ENCODE measurements at places on chromosomes 7 and 10.

GRCh38 chr10:47249881-47250280 is 50.1 kb upstream of the GDF10 start:
- no peak for DNase-seq

- no peak for DNase-seq
Measured at GRCh38 chr10:89308266-89308665, 6.4 kb downstream of the IFIT2 start.

DNA sequence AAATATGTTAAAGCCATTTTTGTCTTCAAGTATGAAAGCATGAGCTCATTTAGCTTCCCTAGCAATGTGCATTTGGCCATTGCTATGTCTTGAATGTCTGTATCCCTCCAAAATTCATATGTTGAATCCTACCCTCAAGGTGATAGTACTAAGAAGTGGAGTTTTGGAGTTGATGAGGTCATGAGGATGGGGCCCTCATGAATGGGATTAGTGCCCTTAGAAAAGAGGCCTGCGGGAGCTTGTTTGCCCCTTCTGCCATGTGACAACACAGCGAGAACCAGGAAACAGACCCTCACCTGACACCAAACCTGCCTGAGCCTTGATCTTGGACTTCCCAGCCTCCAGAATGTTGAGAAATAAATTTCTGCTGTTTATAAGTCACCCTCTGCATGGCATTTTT is 61.3 kb upstream of the UCN3 start:
- no peak for DNase-seq

DNA sequence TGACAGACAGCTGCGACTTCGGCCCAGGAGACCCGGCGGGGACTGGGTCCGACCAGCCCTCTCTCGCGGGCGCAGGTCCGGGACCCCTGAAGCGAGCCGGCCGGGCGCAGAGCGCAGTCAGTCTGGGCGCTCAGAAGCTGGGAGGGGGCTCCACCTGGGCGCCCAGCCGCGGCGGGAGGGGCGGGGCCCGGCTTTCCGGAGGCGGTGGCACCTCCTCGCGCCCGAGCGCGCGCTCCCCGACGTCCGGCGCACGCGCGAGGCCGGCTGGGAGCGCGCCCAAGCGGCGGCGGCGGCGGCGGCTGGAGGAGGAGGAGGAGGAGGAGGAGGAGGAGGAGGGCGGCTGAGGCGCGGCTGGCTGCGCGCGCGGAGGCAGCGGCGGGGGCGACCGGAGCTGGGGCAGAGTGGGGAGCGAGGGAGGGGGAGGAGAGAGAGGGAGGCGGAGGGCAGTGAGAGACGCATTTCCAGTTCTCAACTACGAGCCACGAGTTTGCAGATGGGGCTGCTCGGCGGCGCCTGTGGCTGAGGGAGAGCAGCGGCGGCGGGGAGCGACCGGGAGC is at the start of gene PALS2:
TSS of gene PALS2 (plus strand) at position 456 of the 557 bp plus-strand sequence. CDS start 50,216 bp downstream, outside the sequence.
- DNase-seq = peak; percentile 50

- no peak for DNase-seq
Measured at GRCh38 chr10:11605807-11606408, 5.5 kb downstream of the USP6NL start.

DNA sequence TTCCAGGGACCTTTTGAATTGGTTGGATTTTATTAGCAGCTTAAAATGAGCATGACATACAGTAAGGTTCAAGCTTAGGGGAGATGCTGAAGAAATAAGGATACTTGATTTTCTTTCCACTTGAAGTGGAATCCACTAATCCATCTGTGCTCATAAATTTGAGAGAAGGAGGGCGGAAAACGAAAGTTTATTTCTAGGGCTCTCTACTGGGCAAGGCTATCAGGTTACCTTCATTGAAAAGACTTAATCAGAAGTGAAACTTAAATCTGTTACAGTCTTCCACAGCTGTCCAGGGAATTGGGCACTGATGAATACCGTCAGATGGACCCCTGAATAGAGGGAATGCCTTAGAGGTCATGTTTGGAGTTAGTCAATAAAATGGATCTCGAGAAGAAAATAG is 21.8 kb downstream of the AUTS2 start:
- no peak for DNase-seq

DNA sequence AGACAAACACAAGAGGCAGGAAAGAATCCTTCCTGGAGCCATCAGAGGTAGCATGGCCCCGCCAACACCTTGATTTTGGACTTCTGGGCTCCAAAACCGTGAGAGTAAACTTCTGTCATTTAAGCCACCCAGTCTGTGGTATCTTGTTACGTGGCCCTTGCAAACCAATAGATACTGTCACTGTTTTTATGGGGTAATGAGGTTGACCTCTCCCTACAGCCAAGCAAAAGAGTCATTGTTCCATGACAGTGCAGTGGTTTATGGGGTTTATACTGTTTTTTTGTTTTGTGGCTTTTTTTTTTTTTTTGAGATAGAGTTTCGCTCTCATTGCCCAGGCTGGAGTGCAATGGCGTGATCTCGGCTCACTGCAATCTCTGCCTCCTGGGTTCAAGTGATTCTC is 32.8 kb downstream of the KIAA1549 start:
- no peak for DNase-seq
